CD4-positive, alpha-beta T cell treated with Interleukin-21 for 1 hour (primary cell): ENCODE measurements at places on chromosomes 6 and 20.

- no peak for DNase-seq
These were observed 13.0 kb downstream of the FOXF2 start for GRCh38 chr6:1402369-1402768.

- peak; percentile 64 for DNase-seq
These were observed 59.6 kb downstream of the RAB44 start for GRCh38 chr6:36757206-36757605.

GRCh38 chr6:53257001-53257400 lies 91.7 kb downstream of the ELOVL5 start:
- DNase-seq = no peak

- DNase-seq = peak; percentile 41
These were observed 637 bp downstream of the TFB1M start for GRCh38 chr6:155313602-155314091.

GRCh38 chr20:34595377-34596184 lies 37.1 kb downstream of the MAP1LC3A start:
- no peak for DNase-seq
